ENCODE measurements at places on chromosomes 1 and 21. TPM values are rescaled to one million over a fixed set of nuclear protein-coding genes. Genes with fewer than 3 reads are reported as not detected.

DNA sequence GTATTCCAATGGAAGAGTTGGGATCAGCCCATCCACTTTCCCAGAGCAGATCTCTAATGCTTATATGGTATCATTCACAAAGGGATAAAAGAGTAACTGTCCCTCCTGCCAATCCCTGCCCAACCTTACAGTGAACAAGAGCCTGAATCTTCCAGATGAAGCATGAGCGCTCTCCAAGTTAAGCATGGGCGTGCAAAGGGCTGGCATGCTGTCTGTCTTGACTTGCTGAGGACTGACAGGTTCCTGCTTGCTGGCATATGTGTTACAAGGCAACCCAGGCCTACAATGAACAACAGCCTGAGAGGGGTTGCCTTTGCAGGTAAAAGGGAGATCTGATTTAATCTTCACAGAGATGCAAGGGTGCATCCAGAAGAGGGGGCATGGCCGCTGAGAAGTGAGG is 155.6 kb upstream of the SOD1 start:
- no peak for DNase-seq

- DNase-seq = no peak
Observed at GRCh38 chr1:112472142-112472541, 36.6 kb upstream of the WNT2B start.

DNA sequence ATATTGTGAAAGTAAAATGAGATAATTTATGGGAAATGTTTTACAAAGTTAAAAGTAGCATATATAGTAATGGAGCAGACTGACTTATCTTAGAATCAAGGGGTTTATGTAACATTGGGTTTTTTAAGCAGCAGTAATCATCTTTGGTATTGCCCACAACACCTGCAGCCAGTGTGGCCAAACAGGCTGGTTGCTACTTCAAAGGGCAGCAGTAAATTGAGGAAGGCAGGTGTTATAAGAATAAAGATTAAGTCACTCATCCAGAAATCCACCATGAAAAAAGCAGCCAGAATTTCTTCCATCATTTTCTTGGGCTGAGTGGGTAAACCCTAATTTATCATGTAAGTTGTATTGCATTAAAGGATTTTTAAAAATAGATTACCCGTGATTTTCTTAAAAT is 16.7 kb downstream of the DYNLT5 start:
- DNase-seq = no peak

DNA sequence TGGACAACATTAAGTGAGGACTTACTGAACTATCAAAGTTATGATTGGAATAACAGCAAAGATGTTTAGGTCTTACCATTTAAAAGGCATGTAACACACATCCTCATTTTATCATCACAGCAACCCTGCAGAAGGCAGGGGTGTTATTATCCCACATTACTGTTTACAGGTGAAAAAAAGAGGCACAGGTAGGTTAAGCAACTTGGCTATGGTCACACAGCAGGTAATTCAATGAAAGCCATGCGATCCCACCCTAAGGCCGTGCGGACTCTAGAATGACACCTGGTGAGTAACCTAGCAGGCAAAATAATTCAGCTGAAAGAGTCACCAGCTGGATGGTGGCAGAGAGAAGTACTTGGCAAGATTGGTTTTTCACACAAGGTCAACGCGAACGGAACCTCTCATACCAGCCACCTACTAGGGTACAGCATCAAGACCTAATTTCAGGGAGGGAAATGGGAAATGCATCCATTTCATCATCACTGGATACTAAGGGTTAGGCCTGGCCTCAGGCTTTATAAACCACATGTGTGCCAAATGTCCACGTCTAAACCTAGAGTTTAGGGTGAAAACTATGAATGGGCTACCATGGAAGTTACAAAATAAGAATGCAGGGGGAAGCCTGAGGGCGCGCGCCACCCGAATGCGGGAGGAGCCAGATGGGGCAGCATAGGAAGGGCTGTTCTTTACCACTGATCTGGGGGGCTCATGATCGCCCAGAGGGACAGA is 85.3 kb downstream of the SLC66A1 start:
- no peak for DNase-seq

DNA sequence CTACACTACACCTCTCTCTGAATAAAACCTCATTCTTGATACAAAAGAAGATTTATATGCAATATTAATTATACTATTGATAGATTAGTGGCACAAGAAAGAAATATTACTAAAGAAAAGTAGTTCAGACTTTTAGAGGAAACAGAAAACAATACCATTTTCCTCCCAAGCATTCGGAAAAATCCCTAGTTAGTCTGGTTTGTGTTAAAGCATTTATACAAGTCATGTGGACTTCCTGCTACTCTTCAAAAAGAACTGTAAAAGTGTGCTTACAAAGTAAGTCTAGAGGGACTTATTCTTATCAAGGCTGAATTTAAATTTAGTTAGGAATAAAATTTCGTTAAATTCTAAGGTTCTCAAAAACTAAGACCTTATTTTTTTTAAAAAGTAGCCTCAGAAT is 129.1 kb downstream of the ATP1B1 start:
- DNase-seq = no peak

DNA sequence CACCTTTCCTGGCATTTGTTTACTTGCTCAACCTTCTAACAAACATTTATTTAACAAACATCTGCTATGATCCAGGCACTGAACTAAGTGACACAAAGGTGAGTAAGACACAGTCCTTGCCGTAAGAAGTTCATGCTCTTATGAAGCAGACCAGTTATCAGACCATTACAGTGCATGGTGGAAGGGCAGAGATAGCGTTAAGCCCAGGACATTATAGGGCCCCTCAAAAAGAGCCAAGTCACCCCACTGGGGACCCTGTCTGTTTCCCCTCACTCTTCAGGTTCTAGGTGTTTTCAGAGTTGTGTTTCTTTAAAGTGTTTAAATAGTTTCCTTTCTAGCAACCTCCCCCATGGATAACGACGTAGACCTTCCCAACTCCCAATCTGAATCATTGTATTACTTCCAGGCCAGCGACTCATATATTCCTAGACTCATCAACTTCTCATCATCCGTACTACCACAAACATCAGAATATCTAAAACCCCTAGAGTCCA is 39.3 kb downstream of the TCP10L start:
- DNase-seq = no peak

DNA sequence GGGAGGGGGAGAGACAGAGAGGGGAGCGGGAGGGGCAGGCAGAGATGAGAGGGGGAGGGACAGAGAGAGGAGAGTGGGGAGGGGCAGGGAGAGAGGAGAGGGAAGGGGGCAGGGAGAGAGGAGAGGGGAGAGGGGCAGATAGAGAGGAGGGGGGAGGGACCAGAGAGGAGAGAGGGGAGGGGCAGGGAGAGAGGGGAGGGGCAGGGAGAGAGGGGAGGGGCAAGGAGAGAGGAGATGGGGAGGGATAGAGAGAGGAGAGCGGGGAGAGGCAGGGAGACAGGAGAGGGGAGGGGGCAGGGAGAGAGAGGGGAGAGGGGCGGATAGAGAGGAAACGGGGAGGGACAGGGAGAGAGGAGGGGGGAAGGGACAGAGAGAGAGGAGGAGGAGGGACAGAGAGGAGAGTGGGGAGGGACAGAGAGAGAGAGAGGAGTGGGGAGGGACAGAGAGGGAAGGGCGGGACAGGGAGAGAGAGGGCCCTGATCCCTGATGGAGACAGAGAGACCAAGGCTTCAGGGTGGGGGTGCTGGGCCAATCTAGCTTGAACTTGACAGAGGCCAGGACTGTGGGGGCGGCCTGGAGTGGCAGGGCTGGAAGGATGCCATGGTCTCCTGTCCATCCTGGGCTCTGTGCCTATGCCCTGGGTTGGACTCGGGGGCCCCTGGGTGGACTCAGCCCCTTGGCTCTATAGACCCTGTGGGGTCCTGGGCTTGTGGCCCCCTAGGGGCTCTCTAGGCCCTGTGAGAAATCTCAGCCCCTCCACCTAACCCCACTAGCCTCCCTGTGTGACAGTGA is 43.6 kb downstream of the DMRTB1 start:
- DNase-seq = no peak

DNA sequence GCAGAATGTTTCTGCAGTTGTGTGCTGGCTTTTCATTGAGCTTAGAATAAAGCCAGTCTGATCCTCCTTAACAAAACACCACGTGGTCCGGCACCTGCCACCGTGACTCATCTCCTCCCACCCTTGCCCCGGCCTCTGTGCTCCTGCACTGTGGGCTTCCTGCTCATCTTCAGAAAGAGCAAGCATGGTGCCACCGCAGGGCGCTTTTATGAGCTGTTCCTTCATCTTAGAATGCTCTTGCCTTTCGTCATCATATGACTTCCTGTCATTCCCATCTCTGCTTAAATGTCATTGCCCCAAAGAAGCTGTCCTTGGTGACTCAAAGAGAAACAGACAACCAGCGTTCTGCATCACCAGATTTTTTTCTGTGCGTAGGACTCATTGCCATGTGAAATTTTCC is 117.8 kb downstream of the HHAT start:
- DNase-seq = no peak

Gene NHLH2
- total RNA-seq = not detected

Gene PRDM16
- 12.8 TPM for total RNA-seq
